ENCODE measurements at places on chromosomes 2 and 18.

DNA sequence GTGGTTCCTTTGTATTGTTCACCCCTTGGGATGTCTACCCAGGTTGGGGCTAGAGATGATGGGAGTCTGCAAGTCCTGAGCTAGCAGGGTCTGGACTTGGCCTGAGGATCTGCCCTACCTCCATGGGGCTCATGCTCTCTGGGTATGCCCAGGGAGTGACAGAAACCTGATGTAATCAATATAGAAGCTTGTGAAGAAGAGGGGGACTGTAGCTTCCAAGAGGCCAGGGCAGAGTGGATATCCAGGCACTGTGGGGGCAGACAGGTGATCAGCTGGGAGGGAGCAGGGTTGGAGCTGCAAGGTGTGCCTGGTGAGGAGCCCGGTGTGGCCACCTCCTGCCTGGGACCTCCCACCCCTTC lies 164.2 kb downstream of the CTIF start:
- DNase-seq: no peak

- no peak for DNase-seq
Observed at GRCh38 chr2:177830881-177831386, 241.6 kb downstream of the PDE11A start.

DNA sequence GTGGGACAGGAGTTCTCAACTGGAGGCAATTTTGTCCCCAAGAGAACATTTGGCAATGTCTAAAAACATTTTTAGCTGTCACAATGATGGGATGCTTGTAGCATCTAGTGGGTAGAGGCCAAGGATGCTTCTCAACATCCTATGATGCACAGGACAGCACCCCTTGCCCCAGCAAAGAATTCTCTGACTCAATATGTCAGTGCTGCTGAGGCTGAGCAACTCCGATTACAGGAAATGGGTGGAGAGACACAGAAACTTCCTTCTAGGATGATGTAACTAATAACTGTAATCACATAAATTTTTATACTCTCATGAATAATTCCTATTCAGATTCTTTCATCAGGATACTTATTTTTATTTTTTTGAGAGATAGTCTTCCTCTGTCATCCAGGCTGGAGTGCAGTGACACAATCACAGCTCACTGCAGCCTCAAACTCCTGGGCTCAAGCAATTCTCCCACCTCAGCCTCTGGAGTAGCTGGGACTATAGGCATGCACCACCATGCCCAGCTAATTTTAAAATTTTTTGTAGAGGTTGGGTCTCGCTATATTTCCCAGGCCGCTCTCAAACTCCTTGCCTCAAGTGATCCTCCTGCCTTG lies 120.3 kb upstream of the ACAA2 start:
- DNase-seq: no peak

GRCh38 chr18:51659781-51660180 lies 462.3 kb upstream of the MEX3C start:
- no peak for DNase-seq

DNA sequence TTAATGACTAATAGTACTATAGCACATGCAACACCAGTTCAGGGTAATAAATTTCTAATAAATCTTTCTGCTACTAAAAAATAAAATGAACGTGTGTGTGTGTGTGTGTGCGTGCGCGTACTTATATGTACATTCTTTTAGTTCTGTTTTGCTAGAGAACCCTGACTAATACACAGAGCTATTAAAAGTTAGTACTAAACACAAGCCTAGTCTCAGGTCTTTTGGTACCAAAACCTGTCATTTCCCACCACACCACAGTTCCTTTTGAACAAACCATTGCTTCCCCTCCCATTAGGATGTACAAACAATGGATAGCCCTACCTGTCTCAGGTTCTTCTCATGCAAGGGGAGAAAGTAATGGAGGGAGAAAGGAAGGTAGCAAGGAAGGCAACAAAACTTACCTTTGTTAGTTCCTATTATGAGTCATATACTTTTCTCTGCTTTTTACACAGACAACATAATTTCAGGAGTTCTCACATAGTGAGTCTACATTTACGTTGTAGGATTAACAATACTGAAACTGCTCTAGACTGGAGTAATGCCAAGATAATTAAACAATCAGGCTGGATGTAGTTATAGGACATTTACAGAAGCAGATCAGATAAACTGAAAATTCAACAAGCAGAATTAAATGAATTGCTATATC lies 427.2 kb downstream of the KCNJ3 start:
- DNase-seq: no peak
